ENCODE measurements at places on chromosomes 11 and 22.

DNA sequence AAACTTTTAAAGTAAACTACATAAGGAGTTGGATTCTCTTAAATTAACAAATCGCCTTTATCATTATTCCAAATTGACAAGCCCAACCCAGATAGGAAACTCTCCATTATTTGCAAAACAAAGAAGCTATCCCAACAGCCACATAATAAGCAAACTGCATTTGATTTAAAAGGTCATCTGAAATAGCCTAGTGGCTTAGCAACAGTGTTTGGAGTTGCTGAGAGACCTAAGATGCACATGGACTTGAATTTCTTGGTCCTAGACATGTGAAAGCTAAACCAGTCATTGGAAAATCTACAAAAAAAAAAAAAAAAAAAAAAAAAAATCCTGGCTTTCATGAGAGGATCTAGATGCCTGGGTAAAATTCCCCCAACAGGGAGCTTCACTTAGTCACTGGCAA lies 69.5 kb downstream of the PRCP start:
- DNase-seq: no peak

DNA sequence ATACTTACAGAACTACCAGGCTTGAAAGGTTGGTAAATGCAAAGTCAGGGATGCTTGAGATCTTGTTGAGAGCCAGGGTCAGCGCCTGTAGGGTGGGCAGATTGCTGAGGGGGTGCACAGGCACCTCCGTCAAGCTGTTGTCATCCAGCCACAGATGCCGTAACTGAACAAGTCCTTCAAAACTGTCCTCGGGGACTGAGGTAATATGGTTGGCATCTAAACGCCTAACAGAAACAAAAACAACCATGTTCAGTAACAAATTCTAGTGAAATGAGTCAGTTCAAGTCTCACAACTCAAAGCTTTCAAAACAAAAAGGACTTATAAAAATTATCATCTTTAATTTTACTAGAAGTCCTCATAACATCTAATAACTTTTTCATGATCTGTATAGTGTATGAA lies 22.2 kb upstream of the CCDC34 start:
- DNase-seq: no peak

DNA sequence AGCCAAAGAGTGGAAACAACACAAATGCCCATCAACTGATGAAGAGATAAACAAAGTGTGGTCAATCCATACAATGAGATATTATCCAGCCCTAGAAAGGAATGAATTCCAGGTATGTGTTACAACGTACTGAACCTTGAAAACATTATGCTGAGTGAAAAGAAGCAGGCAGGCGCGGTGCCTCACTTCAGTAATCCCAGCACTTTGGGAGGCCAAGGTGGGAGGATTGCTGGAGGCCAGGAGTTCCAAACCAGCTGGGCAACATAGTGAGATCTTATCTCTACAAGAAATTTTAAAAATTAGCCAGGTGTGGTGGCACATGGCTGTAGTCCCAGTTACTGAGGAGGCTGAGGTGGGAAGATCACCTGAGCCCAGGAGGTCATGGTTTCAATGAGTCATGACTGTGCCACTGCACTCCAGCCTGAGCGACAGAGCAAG lies 24.6 kb upstream of the TESMIN start:
- DNase-seq: no peak

GRCh38 chr11:103453915-103454709 lies 344.9 kb downstream of the DYNC2H1 start:
- DNase-seq: no peak

DNA sequence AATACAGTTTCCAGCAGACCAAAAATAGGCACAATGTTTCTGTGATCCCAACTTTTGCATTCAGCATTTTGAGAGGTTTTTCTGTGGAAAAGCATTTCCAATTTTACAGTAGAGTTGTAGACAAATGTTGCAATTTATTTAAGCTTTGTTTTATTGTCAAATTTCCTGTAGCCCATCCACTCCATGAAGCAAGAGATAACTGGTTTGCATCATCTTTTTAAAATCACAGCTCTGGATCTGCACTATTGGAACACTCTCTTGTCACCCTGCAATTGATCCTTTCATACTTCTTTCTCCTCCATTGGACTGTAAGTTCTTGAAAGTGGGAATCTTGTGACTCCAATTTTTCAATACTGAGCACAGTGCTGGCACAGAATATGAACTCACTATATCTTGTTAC lies 86.0 kb downstream of the MAML2 start:
- DNase-seq: no peak
